CD4-positive, alpha-beta T cell treated with Interferon alpha-2 for 1 hour (primary cell): ENCODE measurements at places on chromosomes 16 and 17.

- peak; percentile 69 for DNase-seq
Measured at GRCh38 chr17:48636177-48637018, 10.2 kb upstream of the HOXB9 start.

GRCh38 chr16:22192261-22193062, 13.6 kb upstream of the EEF2K start:
- peak; percentile 89 for DNase-seq

DNA sequence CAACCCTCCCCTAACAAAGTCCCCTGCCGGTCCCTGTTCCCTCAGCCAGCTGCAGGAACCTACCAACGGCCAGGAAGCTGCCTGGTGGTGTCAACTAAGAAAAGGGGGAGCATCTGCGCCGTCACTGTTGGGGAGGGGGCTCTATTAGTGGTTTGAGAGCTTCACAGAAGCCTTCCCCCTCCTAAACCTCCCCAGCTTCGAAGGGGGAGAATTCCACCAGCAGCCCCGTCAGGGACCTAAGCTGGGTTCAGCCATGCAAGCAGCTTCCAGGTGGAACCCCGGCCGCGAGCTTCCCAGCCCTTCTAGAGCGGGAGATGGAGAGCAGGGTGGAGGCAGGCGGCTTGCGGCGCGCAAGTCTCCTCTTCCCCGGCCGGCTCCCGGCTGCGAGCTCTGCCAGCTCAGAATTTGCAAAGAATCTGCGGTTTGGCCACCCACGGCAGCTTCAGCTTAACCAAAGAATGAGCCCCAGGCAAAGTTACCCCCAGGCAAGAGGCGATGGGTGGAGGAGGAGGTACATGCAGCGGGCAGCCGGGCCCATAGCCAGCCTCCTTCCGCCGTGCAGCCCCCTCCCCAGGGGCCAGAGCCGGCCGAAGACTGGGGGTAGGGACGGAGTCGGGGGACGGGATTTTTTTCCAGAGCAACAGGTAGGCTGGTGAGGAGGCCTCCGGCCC, 33.7 kb downstream of the DDX19A start:
- DNase-seq: peak; percentile 54

DNA sequence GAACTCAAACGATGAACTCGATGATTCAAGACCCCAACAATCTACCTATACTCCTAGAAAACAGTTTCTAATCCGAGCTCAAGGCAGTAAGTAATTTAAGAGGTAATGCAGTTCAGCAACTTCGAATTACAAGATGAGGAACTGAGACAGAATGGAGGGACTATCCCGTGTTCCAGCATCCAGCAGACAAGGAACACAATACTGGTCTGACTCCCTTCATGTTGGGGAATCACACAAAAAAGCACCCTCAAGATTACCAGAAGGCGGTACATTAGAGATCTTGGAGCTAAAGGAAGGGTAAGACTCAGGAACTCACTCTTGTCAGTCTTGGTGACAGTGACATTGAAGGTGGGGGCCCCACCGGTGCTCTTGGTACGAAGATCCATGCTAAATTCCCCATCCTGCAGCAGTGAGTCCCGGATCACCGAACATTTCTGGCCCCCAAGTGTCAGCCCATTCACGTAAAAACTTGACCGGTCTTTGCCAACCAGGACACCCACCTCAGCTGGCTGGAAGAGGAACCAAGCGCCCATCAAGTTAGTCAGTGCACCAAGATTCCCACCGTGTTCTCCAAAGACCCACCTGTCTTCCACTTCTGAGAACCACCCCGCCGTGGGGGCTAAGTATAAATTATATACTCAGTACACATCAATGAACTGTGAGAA, 1.9 kb downstream of the PFN1 start:
- DNase-seq: no peak

- DNase-seq: no peak
Measured at GRCh38 chr16:87819983-87820382, 49.3 kb downstream of the SLC7A5 start.

- no peak for DNase-seq
Measured at GRCh38 chr17:67246403-67246652, 1.3 kb upstream of the HELZ start.

DNA sequence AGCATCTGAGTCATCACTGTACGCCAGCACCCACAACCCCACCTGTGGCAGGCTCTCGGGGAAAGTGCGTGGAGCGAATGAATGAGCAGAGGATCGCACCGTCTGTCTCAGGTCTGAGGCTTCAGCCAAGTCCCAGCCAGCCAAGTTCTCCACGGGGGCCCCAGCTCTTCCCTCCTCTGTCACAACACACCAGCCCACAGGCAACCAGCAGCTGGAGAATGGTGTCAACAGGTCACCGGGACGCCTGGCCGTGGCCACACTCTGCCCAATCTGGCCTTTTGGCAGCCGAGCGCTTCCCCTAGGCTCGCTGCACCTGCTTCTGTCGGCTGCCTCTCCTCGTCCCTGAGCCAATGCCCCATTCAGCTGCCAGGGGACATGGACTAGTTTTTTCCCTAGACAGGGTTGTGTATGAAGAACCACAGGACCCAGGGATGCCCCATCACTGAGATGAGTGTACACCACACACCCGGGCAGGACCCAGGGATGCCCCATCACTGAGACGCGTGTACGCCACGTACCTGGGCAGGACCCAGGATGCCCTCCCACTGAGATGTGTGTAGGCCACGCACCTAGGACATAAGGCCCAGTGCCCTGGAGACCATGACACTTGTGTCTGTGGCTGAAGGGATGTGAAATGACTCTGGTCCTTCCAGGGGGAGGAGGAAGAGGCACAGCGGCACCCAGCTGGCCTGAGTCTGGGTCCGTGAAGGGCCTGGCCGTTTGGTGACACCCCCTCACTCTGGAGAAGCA, 52.8 kb downstream of the ABR start:
- DNase-seq: no peak

DNA sequence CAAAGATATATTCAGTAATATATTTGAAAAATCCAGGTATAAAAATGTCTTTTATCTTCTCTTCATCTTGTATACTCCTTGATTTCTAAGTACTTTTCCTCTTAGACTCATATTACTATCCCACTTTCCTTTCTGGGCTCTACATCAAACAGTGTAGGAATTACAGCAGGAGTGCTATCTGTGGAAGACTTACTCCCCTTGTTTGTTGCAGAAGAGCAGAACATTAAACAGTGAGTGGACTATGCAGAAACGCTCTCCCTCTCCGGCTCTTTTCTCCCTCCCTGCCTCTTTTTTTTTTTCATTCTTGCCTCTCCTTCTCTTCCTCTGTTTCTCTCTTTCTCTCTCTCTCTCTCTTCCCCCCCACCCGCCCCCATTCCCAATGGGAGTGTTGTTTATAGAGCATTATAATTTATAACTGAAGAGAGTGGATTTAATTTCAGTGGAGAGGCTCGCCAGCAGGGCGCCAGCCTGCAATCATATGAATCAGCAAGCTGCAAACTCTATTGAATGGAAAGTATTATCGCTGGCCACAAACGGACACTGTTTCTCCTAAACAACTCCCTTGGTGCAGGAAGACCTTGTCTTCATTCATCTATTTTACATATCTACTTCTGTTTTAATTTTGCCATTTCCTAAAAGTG, 242.3 kb upstream of the TBX2 start:
- no peak for DNase-seq

- DNase-seq: no peak
Measured at GRCh38 chr16:27745348-27745747, 195.4 kb downstream of the KATNIP start.

DNA sequence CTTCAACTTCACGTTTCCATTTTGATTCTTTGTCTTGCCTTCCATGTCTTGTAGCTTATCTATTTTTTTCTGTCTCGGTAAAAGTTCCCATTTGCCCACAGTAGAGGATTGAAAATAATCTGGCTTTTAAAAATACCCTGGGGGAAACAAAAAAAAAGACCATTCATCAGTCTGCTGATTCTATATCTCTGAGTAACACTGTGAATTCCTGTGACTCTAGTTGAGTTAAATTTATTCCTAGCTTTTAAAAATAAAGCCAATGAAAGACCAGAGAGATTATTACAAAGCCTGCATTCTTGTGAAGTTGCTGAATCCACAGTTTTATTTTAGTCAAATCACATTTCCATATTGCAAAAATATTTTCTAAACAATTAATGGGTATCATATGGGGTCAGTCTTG, 532.3 kb downstream of the CDH13 start:
- no peak for DNase-seq

- DNase-seq: no peak
Measured at GRCh38 chr16:35516551-35516950, 2057.1 kb downstream of the TP53TG3F start.

DNA sequence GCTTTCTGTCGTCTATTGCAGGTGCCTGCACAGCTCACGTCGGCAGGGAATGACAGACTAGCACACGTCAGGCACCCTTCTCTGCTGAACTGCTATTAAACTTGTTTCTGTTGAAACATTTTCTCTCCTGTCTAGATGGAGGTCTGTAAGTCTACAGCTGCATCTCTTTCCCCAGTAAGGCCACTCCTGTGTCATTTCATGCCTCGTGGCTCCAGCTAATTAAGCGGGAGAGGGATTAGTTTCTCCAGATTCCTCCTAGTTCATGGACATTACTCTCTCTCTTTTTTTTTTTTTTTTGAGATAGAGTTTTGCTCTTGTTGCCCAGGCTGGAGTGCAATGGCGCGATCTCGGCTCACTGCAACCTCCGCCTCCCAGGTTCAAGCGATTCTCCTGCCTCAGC, 54.5 kb downstream of the FOXK2 start:
- no peak for DNase-seq

DNA sequence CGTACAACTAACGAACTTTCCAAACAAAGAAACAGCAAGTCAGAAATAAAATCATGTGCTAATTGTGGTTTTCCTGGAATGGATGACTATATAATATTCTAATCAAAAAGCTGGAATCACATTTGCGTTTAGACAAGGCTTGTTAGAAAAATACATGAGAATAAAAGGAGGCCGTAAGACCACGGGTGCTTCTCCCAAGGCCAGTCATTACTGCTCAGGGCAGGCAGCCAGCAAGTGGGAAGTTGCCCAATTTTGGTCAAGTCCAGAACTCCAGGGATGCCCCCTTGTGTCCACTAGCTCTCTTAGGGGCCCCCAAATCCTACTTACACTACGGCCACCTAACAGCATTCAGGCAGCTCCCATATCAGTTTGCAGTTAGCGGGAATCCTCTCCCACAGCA, 25.9 kb upstream of the LYRM9 start:
- DNase-seq: no peak
